ENCODE measurements at places on chromosomes 1 and 21.

DNA sequence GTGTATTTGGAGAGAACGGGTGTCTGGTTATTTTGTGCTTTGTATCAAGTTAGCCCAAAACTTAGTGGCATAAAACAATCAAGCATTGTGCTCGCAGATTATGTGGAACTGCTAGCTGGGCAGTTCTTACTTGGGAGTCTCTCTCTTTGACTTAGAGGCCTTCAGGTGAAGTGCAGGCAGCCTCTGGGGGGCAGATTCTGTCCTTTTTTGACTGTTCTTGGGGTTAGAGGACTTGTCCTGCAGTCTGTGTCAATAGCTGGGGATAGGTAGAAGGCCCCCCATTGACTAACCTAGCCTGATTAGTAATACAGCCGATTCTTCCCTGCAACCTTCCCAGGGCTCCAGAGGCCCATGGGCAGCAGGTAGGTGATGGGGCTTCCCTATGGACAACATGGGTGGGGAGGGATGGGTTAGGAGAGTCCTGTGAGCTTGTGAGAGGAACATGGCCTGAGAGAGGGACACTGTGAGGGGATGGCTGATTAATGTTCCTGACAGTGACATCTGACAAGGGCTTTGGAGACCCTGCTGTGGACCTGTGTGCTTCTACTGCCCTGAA lies 37.2 kb upstream of the ACOT11 start:
- no peak for DNase-seq

- DNase-seq: no peak
These were observed 33.1 kb upstream of the DIP2A start for GRCh38 chr21:46425571-46425970.

DNA sequence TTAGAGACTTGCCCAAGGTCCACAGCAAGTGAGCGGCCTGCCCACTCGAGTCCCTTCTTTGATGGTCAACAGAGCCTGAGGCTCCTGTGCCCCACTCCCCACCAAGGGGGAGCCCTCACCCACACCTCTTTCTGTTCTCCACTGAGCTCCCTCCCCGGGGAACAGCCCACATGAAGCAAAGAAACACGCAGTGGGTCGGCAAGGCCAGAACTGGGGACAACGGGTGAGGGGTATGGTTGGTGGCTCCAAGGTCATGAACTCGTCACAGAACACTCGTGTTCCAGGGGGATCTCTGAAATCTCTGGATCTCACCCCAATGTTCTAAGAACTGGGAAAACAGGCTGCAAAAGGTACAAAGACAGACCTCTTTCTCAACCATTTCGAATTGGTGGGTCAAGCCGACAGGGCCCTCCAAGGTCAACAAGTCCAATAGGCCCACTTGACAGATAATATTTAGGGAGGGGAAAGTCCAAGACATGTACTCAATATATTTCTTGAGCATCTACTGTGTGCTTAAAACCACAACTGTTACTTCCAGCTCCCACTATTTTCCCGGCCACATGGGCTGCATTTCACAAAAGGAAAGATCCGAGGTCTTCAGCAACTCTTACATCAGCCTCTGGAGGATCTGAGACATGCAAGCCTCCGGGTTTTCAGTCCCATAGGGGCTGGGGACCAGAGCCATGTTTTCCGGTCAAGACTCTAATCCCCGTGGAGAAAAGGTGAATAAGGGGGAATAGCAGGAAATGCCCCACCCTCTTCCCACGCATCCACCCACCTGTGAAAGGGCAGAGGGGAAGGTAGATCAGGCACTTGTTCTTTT lies 1.1 kb upstream of the RAP1GAP start:
- no peak for DNase-seq

DNA sequence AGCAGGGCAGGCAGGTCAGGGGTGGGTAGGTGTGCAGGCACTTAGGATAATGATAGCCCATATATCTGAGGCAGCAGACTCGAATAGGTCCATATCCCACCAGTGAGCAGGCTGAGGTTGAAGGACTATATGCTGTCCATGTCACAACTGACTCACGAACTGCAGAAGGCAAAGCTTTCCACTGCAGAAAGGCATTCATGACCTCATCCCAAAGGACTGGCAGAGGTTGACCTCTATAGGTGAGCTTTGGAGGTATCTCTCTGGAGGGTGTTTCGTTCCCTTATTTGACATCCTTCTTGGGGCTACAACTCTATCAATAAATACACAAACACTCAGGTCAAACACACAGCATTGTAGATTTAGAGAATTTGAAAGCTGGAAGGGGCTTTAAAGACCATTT lies 42.8 kb upstream of the MARK1 start:
- no peak for DNase-seq

Measured in activated CD4-positive, alpha-beta T cell treated with anti-CD3 and anti-CD28 coated beads, Interleukin-2, amount 50 U/mL, for 16 hours (primary cell).